Activated CD4-positive, alpha-beta T cell treated with anti-CD3 and anti-CD28 coated beads for 1 hour (primary cell): ENCODE measurements at places on chromosomes 11 and 22.

DNA sequence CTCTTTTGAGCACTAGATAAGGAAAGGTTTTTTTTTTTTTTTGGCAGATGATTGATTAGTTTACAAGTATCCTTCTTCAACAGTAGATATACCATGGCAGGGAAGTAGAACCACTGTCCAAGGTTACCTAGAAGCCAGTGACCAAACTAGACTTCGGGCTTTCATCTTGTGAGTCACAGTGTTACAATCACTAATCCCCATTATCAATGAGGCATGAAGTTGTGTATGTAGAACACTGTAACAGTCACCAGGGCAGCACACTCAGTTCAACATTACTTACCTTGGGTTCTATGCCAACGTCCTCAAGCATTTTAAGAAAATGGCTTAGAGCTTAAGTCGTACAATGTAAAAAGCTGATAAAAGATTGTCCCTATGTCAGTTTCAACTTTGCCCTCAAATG, 430.9 kb downstream of the ETS1 start:
- DNase-seq: no peak

DNA sequence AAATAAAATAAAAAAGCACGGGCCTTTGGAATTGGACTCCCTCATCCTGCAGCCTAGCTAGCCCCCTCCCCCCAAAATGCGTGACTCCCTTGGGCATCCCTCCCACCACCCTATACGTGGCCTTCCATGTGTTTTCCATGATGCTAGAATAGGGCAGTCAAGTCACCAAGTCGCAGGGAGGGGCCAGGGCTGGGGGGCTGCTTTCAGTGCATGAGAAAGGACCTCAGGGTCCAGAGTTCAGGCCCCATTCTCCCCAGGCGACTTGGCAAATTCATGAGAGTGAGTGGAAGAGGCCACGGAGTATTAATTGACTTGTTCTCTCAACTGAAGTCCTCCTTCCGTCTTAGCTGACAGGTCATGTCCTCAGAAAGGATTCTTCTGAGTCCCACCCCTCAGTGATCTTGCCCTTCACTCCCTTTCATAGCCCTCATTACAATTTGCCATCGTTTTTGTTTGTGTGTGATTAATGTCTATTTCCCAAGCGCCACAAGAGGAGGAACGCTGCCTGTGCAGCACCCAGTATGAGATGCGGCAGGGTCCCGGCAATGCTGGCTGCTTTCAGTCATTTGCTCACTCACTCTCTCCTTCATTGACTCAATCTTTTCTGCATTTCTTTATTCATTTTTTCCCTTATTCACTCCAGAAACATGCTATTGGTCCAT, 17.4 kb downstream of the LRRC32 start:
- DNase-seq: no peak

DNA sequence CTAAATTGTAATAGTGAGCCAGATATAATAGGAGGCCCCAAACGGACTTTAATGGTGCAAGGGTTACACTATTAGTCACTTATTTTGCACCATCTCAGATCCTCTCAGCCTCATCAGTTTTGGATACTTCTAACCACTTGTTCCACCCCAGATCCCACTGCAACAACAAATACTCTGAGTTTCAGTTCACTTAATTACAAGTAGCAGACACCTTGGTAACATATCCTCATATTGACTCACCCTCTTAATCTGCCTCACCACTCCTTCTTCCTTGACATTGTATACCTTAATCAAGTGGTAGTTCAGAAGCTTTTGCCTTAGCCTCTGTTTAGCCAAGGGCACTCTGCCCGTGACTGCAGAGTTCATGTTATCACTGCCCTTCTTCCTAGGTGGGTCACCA, 256.1 kb upstream of the UBASH3B start:
- DNase-seq: no peak

GRCh38 chr11:125375146-125375545, 120.9 kb downstream of the FEZ1 start:
- DNase-seq: no peak

GRCh38 chr11:64131683-64132190, 34.2 kb downstream of the MACROD1 start:
- no peak for DNase-seq

DNA sequence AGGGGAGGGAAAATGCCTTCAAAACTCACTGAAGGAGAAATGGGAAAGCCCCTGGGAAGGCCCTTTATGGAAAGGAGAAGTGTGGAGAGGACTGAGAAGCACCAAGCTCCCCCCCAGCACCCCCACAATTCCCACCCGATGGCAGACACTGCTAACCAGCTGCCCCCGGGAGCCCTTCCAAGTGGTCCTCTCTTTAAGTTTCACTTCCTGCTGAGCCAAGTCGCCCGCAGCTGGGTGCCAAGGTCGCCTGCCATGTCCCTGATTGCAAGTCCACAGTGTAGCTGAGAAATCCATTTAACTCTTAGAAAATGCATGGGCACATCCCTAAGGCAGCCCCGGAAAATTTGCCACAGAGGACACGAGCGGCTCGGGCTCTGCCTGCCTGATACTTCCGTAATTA, 68.2 kb downstream of the GALNT18 start:
- DNase-seq: no peak

DNA sequence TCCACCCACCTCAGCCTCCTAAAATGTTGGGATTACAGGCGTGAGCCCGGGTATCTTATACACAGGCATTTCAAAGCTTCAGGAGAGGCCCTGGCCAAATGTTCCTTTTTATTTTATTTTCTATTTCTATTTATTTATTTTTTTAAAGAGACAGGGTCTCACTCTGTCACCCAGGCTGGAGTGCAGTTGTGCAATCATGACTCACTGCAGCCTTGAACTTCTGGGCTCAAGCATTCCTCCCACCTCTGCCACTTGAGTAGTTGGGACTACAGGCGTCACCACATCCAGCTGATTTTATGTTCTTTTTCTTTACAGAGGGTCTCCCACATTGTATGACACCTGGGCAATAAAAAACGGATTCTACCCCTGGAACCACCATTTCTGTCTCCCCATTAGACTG, 71.2 kb downstream of the FBXO7 start:
- DNase-seq: no peak

- DNase-seq: no peak
These were observed 10.4 kb downstream of the MICAL3 start for GRCh38 chr22:18013947-18014346.

DNA sequence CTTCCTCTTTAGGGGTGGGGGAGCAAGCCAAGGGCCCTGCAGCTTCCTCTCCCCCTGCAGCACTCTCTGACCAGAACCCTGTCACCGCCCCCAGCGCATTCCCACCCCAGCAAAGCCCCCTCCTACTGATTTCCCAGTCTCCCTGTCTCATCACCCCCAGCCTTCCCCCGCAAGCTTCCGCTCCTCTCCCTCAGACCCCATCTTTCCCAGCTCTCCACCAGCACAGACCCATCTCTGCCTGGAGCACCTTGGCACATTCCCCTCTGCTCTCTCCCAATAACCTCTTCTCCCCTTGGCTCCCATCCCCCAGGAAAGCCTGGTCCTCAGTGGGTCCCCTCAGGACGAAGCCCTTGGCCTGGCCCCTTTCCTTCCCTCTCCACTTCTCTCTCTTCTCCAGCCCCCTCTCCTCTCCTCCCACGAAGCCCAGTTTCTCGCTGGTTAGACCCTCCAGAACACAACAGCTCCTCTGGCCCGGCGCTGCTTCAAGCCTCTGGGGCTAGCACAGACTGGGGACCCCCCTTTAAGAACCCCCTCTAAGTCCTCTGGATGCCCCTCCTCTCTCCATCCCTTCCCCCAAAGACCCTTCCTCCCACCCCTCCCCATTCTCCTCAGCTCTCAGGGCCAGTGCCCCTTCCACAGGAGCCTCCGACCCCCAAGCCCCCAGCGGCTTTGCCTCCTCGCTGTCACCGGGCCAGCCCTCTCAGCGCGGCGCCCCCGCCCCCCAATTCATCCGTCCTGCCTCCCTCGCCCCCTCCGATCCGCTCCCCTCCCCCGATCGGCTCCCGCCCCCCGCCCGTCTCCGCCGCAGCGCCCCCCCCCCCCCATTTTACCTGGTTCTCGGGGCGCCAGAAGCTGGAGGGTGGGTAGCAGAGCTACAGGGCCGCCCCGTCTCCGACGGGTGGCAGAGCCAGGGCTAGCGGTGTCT, 594 bp downstream of the NRXN2 start:
- DNase-seq: no peak

- DNase-seq: no peak
These were observed 47.8 kb upstream of the BMAL1 start for GRCh38 chr11:13229711-13230318.

GRCh38 chr22:32916025-32916424, 114.5 kb downstream of the TIMP3 start:
- no peak for DNase-seq

- DNase-seq: no peak
These were observed 93.5 kb downstream of the COMMD9 start for GRCh38 chr11:36195496-36196354.

- DNase-seq: no peak
These were observed 46.6 kb downstream of the OTOG start for GRCh38 chr11:17593466-17594245.

DNA sequence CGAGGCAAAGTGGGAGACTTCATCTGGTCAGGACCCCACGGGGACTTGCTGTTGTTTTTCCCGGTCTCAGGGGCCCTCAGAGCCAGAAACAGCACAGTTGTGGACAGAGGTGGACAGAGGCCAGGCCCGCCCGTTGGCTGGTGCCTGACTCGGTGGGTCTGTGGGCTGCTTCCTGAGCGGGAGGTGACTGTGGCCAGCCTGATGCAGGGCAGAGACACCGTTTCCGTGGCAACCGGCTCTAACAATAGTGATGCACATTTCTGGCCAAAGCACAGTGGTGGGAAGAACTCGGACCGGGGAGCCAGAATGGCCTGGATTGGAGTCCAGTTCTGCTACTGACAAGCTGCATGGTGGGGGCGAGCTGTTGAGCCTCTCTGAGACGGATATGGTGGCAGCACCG, 58.7 kb upstream of the ATXN10 start:
- DNase-seq: no peak

DNA sequence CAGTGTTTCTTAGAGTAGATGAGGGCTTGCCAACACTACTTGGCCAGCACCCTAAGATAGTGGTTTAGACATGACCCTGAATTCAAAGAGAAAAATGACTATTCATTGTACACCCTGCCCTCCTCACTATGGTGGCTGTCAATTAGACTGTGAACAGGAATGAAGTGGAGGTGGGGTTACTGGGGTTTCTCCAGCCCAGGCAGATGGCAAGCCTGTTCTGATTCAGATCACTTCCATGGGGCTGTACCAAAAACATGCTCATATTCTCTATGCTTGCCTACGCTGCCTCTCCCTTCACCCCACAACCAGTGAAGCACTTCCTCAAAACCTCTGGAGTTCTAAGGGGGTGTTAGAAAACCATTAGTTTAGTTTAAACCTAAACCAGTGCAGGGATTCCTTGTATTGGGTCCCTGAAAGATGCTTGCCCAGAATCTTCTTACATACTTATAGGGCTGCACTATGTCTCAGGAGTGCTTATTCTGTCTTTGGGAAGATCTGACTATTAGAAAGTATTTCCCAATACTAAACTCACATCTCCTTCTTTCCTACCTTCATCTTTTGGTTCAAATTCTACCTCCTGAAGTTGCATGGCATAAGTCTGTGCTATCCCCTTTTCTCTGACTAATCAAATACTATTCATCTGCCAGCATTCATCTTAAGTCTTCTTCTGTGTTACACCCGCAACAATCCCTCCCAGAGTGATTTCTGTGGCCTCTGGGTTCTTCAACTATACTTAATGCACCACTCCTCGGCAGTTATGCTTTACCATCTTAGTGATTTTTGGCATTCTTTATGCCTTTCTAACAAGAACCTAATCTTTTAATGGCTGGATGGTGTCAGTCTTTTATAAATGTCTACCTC, 71.8 kb downstream of the ATG16L2 start:
- no peak for DNase-seq

GRCh38 chr22:33867971-33868370, 52.3 kb downstream of the LARGE1 start:
- DNase-seq: no peak

DNA sequence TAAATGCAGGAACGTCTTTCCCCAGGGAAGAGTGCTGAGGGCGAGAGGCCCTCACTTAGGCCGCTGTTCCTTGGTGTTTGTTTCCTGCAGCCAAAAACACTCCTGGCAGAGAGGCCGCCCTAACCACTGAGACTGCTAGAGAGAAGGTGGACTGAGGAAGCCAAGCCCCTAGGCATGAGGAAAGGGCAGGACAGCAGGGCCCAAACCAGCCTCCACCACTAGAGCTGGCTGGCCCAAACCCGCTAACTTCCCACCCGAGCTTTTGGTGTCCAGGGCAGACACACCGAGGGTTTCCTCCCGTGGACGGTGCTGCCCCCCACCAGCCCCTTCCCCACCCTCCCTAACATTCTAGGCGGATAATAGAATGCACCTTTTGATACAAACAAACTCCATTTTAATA, 6.0 kb downstream of the FGF19 start:
- DNase-seq: no peak

- peak; percentile 6 for DNase-seq
These were observed 63.3 kb downstream of the KCNQ1 start for GRCh38 chr11:2507945-2508749.

- DNase-seq: no peak
These were observed 15.3 kb upstream of the CDC42BPG start for GRCh38 chr11:64859542-64860414.

DNA sequence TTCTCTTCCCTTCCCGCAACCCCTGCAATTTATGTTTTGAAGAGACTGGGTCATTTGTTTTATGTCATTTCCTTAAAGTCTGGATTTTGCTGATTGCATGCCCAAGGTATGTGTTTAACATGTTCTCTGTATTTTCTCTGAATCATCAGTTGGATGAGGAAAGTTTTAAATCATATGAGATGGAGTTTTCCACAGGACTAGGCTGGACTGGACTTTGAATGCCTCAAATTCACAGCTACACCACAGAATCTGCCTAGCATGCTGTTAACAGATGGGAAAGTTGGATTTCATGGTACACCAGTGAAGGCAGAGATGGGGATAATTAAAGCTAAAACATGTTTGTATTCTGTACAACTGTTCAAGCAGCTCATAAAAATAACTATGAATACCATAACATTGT, 62.6 kb downstream of the CWC15 start:
- no peak for DNase-seq

GRCh38 chr11:110158317-110159200, 65.4 kb downstream of the ZC3H12C start:
- no peak for DNase-seq

- DNase-seq: no peak
These were observed 4.9 kb downstream of the CWC15 start for GRCh38 chr11:94968334-94968958.

DNA sequence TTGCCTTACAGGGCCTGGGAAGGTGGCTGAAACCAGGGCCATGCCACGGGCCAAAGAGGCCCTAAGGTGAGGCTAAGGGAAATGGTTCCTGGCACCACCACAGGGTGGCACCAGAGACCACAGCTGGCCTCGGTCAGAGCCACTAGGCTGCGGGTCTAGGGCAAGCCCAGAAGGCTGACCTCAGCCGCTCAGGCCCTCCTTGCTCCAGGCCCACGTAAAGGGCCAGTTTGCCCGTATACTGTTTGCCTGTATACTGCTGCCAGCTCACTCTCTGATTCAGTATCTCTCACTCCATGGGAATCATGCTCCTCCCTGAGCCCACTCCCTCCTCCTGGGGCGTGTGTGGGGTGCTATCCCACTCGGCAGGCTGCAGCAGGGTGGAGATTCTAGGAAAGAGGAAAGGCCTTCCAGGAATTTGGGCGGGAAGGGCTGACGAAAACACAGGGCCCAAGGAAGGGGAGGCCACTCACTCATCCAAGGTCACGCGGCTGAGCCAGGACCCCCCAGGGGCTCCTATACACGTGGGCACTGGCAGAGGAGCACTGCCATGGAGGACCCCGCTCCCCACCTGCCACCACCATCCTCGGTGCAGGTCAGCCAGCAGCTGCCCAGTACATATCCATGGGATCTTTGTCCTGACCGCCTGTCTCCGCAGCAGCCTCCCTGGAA, 62.4 kb downstream of the NECTIN1 start:
- peak; percentile 36 for DNase-seq

GRCh38 chr11:96091476-96091875, 167.6 kb upstream of the MTMR2 start:
- DNase-seq: no peak

GRCh38 chr11:77371646-77372045, 70.2 kb upstream of the GDPD4 start:
- DNase-seq: no peak
